ENCODE measurements at places on chromosomes 7 and 10.

- no peak for DNase-seq
Measured at GRCh38 chr7:91436655-91437054, 172.4 kb downstream of the FZD1 start.

GRCh38 chr10:103417601-103418000 lies 21.2 kb downstream of the PDCD11 start:
- no peak for DNase-seq

- DNase-seq, result no peak
Measured at GRCh38 chr10:97149079-97149531, 36.7 kb downstream of the SLIT1 start.

DNA sequence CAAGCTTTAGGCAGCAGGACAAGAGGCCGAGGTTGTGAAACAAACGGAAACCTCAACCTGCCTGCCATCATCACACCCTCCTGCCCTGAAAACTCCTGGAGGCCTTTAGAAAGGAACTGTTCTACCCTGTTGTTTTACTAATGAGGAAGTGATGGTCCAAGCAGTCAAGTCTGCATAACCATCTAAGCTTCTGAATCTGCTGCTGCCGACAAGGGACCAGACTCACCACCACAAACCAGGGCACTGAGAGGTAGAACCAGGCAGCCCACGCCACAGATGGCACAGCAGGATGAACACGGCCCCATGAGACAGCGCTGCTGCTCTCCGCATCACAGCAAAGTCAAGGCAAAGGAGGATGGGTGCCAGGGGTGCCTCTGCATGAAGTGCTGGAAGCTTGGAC lies 209.4 kb downstream of the CELF2 start:
- DNase-seq, result no peak

- DNase-seq, result no peak
Measured at GRCh38 chr7:148787571-148788295, 89.0 kb downstream of the CUL1 start.

- DNase-seq, result no peak
Measured at GRCh38 chr7:111647881-111648280, 85.6 kb upstream of the IMMP2L start.

DNA sequence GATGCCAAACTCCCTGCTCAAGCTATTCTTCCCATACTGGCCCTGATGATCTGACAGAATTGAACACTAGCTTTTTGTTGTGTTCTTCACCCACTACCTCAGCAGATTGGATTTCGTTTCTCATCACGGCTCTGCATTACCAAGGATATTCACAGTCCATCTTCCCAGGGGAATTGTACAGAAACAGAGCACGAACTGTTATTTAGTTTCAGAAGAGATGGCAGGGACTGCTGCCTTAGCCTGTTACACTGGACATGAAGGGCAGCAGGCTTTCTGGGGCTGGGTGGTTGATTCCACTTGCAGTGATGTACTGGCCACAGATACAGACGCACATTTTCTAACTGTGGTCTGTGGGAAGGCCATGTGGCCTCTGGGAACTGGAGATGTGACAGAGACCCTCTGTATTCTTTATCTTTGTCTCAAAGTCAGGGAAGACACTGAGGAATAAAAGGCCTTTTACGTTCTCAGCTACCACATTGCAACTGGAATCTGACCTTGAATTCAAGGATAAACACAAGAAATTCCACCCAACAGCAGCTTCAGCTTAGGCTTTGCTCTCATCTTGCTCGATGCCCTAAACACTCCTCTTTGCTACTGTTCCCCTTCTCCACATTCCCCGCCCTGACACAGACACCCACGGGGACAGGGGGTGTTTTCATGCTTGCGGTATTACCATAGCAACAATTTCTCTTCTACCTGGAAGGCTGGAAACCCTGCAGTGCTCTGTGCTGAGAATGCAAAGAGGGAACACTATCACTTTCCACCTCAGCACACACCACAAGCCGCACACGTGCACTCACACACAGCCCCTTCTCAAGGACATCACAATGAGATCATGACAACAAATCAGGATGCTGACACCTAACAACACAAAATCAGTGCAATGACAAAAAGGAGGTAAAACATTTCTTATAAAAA lies 81.7 kb downstream of the RNF216 start:
- DNase-seq, result peak; percentile 55

GRCh38 chr7:148535217-148535616 lies 55.3 kb upstream of the C7orf33 start:
- DNase-seq, result no peak

DNA sequence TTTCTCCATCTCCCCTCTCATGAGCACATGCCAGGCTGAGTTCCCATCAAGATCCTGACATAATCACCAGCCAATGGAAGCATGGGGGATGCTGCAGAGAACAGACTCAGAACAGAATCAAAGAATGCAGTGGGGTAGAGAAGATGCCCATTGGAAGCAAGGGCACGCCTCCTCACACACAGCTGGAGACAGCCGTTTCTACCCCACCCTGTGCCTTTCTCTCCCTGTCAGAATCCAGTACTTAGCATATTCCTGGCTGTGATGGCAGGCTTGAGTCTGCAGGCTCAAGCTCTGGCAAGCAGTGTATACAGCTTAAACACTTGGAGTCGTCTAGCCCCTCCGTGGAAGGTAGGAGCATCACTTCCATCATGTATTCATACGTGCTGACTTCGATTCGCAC lies 867.9 kb downstream of the NRG3 start:
- DNase-seq, result no peak

DNA sequence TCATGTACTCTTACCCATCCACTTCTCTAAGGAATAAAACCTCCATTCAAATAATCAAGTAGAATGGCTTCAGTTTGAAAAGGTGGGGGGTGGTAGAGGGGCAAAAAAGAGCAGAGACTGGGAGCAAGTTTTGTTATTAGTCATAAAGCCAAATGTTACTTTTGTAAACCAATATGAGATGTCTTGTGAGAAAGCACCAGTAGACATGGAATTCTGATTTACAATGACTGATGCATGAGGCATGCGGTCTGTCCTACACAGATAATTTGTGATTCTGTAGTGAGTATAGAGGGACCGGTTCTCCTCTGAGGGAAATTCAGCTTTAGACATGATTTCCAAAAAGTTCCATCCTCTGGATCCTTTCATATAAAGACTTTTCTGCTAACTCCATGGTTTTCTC lies 12.9 kb upstream of the ABCA13 start:
- DNase-seq, result no peak

- DNase-seq, result no peak
Measured at GRCh38 chr7:133858311-133858710, 268.8 kb upstream of the LRGUK start.

- no peak for DNase-seq
Measured at GRCh38 chr7:26081638-26082037, 70.4 kb upstream of the NFE2L3 start.

DNA sequence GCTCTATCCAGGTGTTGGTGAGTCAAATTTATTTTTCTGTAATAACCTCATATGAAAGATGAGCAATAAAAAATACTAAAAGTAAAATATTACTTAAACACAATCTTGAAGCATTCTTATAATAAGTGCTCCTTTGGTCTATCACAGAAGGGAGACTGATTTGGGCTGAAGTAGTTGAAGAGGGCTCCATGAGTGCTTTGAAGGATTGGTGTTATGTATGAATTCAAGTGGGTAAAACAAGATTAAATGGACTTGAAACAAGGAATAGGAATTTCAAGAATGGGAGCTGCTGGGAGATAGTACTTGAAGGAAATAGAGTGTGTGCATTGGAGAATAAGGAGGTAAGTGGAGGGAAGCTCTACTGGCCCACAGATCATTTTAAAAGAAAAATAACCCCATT lies 7.3 kb upstream of the OR2A2 start:
- DNase-seq, result no peak
